Activated naive CD8-positive, alpha-beta T cell treated with anti-CD3 and anti-CD28 coated beads, Interleukin-2, amount 50 U/mL, for 16 hours (primary cell): ENCODE measurements at places on chromosomes 7 and 10.

- no peak for DNase-seq
Observed at GRCh38 chr10:125158601-125159485, 1.5 kb downstream of the CTBP2 start.

- no peak for DNase-seq
Observed at GRCh38 chr10:24168258-24169170, 40.4 kb upstream of the KIAA1217 start.

GRCh38 chr7:33044401-33044718, 18.2 kb downstream of the NT5C3A start:
- no peak for DNase-seq

DNA sequence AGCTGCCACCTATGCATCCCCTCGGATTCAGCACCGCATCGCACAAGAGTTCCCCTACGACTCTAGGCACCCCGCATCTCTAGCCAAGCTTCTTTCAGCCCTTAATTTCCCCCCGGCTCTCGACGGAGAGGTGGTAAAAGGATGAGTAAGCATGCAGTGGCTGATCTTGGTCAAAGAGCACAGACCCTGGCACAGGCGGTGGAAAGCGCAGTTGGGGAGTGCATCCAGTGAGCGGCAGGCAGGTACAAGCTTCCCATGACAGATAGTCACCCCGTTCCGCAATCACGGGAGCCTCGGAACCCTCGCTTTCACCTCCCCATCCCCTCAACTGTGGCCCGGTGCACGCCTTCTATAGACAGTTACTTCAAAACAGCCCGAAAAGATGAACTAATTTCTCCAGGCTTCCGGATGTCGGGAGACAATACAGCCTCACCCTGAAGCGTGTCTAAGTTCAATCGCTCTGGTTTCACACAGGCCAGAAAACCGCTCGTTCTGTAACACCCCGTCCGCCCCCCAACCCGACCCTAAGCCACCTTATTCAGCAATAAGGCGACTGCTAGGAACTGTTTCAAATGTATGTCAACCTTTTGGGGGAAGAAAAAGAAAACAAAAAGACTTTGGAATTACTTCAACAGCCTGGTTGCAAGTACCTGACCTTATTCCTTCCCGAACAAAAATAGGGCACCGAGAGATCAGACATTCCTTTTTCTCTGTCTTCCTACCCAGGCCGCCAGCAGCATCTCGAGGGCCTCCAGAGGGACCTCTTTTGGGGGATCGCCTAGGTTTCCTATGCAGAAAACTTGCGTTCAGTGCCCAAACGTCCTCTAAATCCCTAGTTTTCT, 1.4 kb downstream of the RHEB start:
- peak; percentile 24 for DNase-seq

DNA sequence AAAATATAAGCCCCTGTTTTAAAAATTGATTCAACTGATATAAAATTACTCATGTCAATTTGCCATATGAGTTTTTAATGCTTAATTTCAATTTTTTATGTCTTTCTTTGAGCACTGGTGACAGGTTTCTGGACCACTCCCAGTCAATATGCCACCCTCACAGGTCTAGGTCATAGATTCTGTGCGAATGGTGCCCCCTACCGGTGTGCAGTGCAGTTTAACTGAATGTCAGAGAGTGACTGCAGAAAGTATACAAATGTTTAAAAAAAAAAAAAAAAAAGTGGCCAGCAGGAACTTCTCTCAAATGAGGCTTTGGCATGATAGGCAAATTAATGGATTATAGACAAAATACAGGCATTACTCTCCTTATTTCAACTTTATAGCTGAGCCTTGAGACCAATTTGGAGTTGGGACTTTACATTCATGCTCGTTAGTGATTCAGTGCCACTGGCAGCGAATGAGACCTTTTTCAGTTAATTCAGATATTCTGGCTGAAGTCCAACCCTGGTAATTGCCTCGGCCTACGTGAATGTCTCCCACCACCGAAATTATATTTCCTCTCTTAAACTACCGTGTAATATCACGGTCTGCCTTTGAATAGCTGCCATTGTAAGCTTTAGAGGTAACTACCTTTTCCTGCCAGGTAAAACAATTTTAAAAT, 427.6 kb downstream of the PHTF2 start:
- no peak for DNase-seq

DNA sequence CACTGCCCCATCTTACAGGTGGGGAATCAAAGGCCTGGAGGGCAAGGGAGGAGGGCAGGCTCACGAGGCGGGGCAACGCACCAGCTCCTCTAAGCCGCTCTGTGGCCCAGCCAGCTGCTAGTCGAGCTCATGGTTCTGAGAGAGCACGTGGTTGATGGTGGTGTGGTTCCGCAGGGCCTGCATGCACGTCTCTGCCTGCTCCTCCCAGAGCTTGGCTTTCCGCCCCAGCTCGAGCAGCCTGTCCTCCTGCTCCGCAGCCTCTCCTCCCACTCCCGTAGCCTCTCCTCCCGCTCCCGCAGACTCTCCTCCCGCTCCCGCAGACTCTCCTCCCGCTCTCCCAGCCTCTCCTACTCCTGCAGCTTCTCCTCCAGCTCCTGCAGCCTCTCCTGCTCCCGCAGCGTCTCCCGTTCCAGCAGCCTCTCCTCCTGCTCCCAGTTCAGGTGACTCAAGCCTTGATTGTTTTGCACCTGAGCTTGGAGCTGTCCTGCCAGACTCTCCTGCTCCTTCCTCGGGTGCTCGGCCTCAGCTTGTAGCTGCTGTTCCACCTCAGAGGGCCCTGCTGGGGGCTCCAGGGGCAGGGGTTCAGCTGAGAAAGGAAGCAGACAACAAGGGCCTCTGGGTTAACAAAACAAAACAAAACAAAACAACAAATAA, 19.1 kb upstream of the MTPAP start:
- no peak for DNase-seq

DNA sequence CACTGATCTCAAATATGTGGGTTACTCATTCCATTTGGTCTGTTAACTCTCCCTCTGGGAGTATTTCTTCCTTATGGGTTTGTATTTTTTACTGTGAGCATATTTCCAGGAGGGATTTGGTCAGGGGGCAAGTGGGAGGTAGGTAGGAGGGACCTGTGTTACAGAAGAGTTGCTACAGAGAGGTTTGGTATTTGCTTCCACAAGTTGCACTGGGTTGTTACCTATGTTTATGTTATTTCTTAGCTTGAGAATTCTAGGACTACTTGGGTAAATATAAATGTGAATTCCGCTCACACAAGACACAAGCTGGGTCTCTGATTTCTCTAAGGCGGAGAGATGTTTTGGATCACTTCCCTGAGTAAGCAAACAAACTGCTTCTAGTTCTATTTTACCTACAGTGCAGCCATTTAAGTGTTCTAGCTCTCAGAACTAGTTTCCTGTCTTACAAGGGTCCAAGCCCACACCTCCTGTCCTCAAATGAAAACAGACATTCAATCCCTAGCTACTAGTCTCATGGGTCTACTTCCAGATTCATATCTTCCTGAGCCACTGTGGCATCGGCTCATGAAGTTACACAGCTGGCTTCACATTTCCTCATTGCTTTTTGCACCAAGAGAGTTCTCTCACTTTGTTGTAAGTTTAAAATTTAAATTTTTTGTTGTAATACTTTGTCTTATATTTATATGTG, 75.4 kb upstream of the PPP1R3C start:
- no peak for DNase-seq

- DNase-seq: no peak
Observed at GRCh38 chr10:112834751-112835181, 115.3 kb upstream of the TCF7L2 start.

- DNase-seq: no peak
Observed at GRCh38 chr7:20700453-20701227, 85.2 kb downstream of the ABCB5 start.

GRCh38 chr10:71303569-71303907, 15.5 kb upstream of the SLC29A3 start:
- DNase-seq: no peak

DNA sequence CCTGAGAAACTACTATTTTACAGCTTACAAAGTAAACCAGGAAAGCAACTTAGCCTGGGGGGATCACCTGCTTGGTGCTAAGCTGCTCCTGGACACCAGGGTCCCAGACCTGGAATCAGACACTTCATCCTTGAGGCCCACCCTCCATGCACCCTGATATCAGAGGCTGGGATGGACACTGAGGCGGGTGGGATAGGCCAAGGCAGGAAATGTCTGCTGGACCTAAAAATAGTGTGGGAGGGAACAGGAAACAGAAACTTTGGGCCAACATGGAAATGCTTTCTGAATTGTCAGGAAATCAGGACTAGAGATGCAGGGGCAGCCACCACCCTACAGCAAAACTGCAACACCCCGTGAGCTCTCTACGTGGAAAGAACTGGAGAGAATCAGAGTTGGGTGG, 101.5 kb upstream of the PODXL start:
- no peak for DNase-seq

- DNase-seq: no peak
Observed at GRCh38 chr10:120570418-120570817, 113.4 kb downstream of the PLPP4 start.

DNA sequence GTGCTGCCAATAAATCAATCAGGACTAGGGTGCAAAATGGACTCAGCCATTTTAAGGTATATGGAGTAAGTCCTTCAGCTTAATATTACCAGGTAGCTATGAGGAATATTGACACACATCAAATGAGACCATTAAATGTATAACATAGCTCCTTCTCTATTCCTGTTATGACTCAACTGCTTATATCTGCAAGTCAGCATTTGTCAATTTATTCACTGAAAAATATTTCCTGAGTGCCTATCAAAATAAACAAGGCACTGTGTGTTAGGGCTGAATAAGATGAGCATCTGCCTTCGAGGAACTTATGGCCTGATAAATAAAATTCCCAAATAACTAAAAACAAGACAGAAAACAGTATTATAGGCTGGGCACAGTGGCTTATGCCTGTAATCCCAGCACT, 113.8 kb downstream of the CDK6 start:
- DNase-seq: no peak

GRCh38 chr10:132631338-132631735, 93.8 kb downstream of the INPP5A start:
- DNase-seq: no peak

DNA sequence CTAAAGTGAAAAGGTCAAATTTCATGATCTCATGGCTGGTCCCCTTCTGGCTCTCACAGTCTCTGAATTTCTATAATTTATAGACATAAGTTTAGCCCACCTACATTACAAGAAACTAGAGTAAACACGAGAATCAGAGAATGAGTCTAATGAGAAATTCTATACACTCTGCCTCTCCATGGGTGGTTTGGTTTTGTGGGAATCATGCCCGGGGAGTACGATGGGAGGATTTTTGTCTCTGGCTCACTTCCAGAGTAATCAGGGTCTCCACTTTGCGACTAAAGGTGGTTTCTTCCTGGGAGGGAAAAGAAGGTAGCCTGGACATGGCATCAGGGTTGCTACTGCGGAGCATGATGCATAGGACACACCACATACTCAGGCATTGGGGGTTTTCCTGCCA, 69.7 kb downstream of the MRC1 start:
- no peak for DNase-seq

DNA sequence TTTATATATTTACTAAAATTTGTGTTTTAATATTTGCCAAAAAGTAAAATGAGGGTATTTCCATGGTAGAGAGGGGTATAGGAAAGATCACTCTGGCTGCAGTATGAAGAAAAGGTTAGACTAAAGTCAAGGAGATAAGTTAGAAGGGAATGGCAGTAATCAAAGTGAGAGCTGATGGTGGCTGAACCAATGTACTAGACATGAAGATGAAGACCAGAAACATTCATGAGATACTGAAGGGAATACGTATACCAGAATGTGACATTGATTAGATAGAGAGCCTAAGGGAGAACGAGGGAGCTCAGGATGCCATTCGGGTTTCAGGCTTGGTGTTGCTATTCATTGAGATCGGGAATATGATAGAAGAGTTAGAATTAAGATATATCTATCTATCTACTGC, 7.8 kb downstream of the ZNF713 start:
- DNase-seq: no peak

DNA sequence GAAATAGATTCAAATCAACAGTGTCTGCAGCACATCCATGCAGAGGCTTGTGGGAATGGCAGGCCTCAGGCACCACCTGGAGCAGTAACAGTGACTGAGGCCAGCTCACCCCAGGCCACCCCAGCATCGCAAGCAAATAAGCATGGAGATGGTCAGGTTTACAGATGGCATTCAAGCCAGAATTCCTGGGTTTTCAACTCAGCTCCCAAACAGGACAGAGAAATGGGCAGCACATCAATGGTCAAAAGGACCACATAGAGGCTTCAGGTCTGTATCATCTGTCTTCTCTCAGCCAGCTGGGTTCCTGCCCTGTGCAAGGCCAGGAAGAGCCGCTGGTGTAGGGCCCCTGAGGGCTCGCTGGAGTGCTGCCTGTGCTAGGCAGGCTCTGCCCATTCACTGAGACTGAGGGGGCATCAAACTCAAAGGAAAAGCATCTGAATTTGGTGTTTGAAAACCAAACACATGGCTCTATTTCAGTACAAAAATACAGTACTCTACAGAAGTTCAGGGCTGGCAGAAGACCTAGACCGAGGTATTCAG, 112.5 kb downstream of the KMT2E start:
- DNase-seq: no peak

- no peak for DNase-seq
Observed at GRCh38 chr10:130054021-130054420, 56.6 kb downstream of the C10orf143 start.

DNA sequence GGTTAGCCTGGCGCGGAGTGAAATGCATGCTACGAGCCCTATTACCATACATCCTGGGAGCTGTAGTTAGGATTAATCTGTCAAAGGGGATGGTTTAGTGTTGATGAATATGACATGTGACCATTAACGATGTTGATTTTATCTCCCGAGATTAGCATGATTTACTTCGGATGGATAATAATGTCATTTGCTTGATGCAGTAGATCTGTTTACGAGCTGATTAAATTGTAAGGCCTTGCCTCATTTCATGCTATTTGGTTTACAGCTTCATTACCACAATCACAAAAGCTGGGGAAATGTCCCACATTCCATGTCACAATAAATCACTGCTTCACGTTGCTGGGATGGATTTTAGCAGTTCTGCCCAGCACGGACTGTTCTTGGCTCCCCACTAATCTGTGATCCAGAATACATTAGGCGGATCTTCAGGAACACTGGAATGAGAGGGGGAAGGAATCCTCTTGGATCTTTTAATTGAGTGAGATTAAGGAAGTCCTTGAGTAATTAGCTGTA, 22.3 kb downstream of the ZNF503 start:
- DNase-seq: no peak

DNA sequence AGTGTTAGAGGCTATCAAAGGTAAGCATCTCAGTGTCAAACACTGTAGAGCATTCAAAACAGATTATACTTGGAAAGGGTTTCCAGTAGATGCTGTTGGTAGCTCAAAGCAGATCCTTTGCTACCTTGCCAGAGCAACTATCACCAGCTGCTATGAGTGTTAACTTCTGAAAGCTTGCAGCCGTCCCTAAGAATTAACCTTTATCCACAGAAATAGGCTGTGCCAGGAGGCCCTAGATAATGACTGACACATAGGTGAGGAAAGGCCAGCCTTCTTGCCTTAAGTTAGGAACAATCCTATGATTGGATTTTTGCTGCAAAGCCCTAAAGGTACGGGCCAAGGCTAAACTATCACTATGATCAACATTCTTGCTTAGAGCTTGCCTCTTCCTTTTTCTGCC, 263.2 kb downstream of the DGKB start:
- no peak for DNase-seq

- DNase-seq: no peak
Observed at GRCh38 chr7:103532955-103533354, 86.9 kb upstream of the SLC26A5 start.

DNA sequence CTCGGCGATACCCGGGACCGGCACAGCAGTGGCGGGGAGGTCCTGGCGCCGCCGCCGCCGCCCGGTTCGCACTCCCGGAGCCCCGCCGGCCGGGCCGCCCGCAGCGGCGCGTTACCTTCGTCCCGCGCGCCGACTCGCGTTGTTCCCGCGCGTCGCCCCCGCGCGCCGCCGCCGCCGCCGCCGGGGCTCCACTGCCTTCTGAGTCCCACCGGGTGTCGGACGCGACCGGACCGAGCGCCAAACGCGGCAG, at the start of gene EZH2:
TSS of gene EZH2 (minus strand) at position 243 of the 250 bp plus-strand sequence. CDS start 36,993 bp downstream, outside the sequence.
- no peak for DNase-seq
